ENCODE measurements at places on chromosomes 5 and 9. TPM values are rescaled to one million over a fixed set of nuclear protein-coding genes. Genes with fewer than 3 reads are reported as not detected.

NDFIP1 gene
- total RNA-seq = 115 TPM

GLDC gene
- total RNA-seq = 13.5 TPM

SMIM3 gene
- 2.4 TPM for total RNA-seq

TMEM174 gene
- total RNA-seq = not detected

PGM5 gene
- 3.3 TPM for total RNA-seq

PROB1 gene
- total RNA-seq = under 0.01 TPM

GALNT10 gene
- total RNA-seq = 5.7 TPM

GPR151 gene
- total RNA-seq = 0.41 TPM

GMCL2 gene
- not detected for total RNA-seq

GHR gene
- total RNA-seq = 1.6 TPM

PCDHA1 gene
- total RNA-seq = 8.6 TPM

FOXD4 gene
- total RNA-seq = 1.2 TPM

ECSCR gene
- total RNA-seq = 4.9 TPM

TAS2R1 gene
- not detected for total RNA-seq

IFNA21 gene
- not detected for total RNA-seq

FGD3 gene
- 17.9 TPM for total RNA-seq

ZNG1F gene
- total RNA-seq = 12.2 TPM

PFN3 gene
- 0.82 TPM for total RNA-seq

ANKRD18B gene
- not detected for total RNA-seq

FGF1 gene
- 2.9 TPM for total RNA-seq

SOX30 gene
- under 0.01 TPM for total RNA-seq

PCDHB11 gene
- total RNA-seq = 13.0 TPM

HEMGN gene
- total RNA-seq = 3.7 TPM

TMEM215 gene
- 0.82 TPM for total RNA-seq

INSYN2B gene
- total RNA-seq = 0.82 TPM

FOXD4L3 gene
- total RNA-seq = not detected

IFNE gene
- under 0.01 TPM for total RNA-seq

PCDHGA1 gene
- total RNA-seq = 3.3 TPM

IL5 gene
- total RNA-seq = not detected

MELK gene
- total RNA-seq = 8.2 TPM

PBX3 gene
- 37.5 TPM for total RNA-seq

RAB24 gene
- 14.3 TPM for total RNA-seq

F2RL1 gene
- total RNA-seq = 1.2 TPM

TXNDC8 gene
- total RNA-seq = not detected

ENTREP1 gene
- total RNA-seq = 0.82 TPM
